ENCODE measurements at places on chromosomes 3 and 15. TPM values are rescaled to one million over a fixed set of nuclear protein-coding genes. Genes with fewer than 3 reads are reported as not detected.

- DNase-seq = no peak
These were observed 604.9 kb upstream of the CFAP20DC start for GRCh38 chr3:59654480-59655417.

EBLN2 gene
- 1.6 TPM for total RNA-seq

- DNase-seq = no peak
These were observed 820.9 kb upstream of the GRM7 start for GRCh38 chr3:6039971-6040370.

DNA sequence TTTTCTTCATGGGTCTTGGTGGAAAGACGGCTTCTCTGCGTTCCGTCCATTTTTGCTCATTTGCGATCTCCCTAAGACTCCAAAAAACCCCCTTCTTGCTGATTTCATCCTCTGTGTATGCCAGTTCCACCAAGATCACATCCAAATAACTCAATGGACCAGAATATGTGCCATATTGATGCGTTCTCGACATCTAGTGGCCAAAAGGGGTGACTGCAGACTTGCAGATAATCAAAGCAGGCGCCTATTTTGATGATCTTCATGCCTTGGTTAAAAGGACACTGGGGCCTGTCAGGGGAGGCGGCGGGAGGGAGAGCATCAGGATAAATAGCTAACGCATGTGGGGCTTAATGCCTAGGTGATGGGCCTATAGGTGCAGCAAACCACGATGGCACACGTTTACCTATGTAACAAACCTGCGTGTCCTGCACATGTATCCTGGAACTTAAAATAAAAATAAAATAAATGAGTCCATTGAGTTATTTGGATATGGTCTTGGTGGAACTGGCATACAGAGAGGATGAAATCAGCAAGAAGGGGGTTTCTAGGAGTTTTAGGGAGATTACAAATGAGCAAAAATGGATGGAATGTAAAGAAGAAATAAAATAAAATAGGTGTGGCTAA is 104.2 kb upstream of the RAD18 start:
- DNase-seq = peak; percentile 41

DNA sequence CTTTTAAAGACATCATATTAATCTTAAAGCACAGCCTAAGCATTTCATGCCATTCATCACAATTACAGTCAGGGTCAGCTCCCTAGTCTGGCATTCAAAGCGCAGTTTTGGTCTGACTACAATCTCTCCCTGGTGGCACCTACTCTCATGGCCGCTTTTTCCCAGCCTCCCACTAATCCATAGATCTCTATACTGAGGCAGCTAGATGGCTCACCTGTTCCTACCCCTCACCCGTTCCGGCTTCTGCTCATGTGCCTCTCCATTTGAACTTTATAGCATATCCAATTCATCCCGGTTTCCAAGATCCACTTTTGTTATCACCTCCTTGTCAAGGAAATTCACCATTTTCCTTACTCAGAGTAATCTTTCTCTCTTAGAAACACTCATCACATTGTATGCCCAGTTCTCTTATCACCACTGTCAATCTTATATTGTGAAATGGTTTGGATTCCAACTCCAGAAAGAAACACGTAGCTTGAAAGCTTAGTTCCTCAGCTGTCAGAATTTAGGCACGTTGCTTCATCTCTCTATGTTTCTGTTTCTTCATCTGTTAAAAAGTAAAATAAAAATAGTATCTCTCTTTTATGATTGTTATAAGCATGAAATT is 220.0 kb upstream of the UBE2E2 start:
- no peak for DNase-seq

Data from HT1080 (cell line).